Pancreas (tissue), 10 donors: ENCODE measurements at places on chromosomes 3 and 15.

- no peak for DNase-seq
Measured at GRCh38 chr3:157420606-157421130, 16.0 kb upstream of the PTX3 start.

- no peak for DNase-seq
Measured at GRCh38 chr3:15591242-15591641, 10.1 kb downstream of the HACL1 start.

- no peak for DNase-seq
Measured at GRCh38 chr3:110887176-110887575, 184.4 kb upstream of the NECTIN3 start.

DNA sequence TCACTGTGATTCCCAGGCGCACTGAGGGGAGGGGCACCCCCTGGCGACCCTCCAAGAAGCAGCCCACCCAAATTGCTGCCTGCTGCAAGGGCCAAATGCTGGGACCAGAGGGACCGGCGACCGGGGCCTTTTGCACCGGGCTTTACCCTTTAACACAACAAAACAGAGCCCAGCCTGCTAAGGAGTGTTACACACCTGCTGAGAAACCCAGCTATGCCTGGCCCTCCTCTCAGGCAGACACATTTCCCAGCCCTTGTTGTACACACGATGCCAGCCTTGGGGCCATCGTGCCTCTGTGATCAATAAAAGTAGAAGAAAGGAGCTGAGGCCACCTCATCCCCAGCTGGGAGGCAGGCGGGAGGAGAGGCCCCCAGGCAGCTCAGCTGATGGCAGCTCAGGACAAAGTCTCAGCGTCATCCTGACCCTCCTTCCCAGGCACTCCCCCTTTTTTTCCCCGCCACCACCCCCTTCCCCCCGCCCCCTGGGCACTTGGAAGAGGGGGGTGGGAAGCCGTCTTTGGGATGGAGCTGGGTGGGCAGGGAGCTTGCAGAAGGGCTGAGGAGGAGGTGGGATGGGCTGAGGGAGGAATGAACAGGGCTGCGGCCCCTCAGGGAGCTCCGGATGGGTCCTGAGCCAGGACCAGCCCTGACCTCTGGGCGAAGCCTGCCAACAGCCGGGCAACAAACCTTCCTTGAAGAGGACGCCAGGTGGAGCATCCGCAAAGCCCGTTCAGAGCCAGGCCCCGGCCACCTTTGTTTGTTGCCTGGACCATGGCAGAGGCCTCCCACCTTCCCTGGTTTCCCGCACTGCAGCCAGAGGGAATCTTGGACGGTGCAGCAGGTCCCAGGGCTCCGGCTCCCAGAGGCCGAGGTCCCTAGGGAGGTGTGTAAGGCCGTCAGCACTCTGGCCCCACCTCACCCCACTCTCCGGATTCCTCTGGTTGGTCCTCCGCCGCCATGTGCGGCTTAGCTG lies 45.9 kb upstream of the SEC61A1 start:
- no peak for DNase-seq

- no peak for DNase-seq
Measured at GRCh38 chr3:100149713-100150415, 35.6 kb upstream of the FILIP1L start.

DNA sequence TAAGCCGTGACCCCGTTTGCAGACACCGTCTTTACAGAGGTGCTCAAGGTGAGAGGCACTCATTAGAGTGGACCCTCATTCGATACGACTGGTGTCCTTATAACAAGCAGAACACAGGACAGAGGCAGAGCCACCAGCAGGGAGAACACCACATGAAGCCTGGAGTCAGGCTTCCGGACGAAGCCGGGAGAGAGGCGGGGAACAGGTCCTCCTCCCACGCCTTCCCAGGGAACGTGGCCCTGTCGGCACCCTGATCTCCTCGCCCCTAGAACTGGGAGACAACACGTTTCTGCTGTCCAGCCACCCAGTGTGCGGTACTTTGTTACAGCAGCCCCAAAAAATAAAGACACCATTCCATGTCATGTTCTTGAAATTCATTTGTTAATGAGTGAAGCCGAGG lies 33.6 kb downstream of the ZDHHC19 start:
- no peak for DNase-seq
